ENCODE measurements at places on chromosomes 5 and 9.

- DNase-seq: peak; percentile 70
Measured at GRCh38 chr5:128498844-128499455, 39.1 kb downstream of the FBN2 start.

- no peak for DNase-seq
Measured at GRCh38 chr5:66565878-66566277, 30.3 kb upstream of the MAST4 start.

- DNase-seq: peak; percentile 48
Measured at GRCh38 chr9:106927916-106928315, 65.0 kb downstream of the ZNF462 start.

GRCh38 chr5:43121913-43122484 is 1.3 kb downstream of the ZNF131 start:
- DNase-seq: peak; percentile 51

DNA sequence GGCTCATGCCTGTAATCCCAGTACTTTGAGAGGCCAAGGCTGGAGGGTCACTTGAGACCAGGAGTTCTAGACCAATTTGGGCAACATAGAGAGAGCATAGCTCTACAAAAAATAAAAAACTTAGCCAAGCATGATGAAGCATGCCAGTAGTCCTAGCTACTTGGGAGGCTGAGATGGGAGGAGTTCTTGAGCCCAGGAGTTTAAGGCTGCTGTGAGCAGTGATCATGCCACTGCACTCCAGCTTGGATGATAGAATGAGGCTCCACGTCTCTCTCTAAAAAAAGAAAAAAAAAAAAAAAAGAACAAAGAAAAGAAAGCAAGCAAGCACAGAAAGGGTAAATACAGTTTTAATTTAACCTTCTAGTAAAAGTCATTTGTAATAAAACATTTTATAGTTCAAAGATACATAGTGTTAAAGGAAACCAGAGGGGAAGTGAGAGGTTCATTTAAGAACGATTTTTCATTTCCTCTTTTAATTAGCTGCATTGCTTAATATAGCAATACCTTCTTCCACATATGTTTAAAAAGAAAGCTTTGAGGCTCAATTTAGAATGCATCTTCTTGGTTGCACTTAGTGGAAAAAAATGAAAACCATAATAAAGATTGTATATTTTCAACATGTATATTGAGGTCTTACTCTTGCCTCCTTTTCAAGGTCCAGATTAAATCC is 14.9 kb downstream of the GAPT start:
- DNase-seq: no peak

DNA sequence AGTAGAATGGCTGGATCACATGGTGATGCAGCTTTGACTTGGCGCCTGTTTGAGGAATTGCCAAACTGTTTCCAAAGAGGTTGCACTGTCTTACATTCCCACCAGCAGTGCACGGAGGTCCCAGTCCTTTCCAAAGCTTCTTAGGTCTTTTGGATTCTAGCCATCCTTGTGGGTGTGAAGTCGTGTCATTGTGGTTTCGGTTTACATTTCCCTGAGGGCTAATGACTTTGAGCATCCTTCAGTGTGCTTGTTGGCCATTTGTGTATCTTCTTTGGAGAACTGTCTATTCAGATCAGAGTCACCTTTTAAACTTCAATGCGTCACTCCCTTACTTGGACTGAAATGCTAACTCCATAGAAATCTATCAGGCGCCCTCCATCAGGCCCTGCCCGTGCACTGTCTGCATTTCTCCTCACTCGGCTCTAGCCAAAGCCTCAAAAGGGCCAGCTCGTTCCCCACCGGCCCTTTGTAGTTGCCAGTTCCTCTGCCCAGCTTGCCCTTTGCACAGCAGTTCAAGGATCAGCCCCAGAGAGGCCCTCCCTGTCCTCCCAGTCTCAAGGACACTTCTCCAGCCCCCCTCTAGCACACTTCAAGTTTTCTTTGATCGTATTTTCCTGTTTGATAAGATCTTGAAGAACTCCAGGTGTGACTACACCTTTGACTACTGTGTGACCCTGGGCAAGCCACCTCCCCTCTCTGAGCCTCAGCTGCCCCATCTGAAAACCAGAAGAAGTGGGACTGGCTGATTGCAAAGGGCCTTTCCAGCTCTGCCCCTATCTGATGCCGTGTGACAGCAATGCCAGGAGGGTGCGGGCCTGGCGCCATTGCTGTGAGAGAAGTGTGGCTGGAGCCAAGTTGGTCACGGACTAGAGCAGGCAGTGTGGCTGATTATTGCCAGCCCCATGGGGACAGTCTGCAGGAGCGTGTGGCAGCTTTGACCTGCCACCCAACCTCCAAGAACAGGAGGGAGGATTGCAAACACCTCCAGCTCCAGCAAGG is 5.6 kb downstream of the HRH2 start:
- no peak for DNase-seq

DNA sequence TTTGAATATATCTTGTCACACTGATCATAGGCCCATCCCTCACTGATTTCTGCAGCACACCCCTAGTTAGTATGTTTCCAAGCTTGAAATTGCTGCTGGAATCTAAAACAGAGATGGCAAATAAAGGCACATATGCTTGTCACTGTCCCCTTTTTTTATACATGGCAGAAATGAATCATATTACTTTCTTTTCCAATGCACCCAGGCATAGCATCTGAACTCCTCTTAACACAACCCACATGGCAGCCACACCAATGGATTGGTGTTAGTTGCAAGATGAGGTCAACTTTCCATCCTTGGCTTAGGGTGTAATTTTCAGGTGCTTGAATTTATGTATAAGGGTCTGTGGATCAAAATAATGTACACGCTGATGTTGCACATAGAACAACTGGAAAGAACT is 473.8 kb upstream of the ZNF608 start:
- no peak for DNase-seq

DNA sequence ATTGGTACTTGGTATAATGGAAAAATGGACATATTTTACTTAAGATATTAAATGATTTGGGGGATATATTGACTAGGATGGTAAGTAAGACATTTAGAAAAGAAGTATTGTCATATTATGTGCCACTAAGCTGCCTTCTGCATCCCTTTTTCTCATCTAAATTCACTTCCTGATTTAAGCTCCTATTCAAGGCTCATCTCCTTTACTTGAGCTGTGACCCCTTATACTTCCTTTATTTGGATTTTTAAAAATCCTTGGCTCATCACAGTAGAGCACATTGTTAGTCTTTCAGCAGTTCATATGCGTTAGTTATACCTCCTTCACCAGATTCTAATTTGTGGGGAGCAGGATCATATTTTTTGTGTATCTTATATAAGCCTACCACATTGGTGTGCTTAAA is 6.6 kb downstream of the COMMD10 start:
- no peak for DNase-seq

DNA sequence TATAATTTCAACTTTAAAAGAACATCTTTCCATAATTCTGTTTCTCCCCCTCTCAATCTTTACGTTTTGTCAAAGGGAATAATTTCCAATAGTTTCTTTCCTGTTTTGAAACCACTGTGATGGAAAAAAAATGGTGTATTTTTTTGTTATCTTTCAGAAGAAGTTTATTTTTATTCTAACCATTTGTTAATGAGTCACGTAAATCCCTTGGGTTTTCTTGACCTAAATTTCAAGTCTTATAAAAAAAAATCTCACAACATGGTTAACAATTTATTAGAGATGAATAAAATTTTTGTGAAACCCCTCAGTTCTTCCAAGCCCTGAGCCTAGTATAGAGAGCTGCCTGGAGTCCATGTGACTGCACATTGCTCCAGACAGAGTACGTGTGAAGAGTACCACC is 106.1 kb upstream of the FBXL17 start:
- no peak for DNase-seq

DNA sequence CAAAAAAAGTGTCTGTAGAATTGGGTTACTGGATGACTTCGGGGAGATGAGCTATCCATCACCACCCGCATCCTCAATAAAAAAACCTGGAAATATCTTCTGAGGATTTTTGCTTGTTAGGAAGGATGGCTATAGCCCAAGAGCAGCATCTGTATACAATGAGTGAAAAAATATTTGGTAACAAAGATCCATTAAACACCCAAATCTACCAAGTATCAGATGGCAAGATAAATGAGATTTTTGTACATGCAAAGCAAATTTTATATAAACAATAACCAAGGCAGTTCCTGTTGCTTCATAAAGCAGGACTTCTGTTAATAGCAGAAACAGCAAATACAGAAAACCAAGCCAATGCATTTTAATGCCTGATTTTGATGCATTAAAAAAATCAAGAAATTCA is 166.6 kb downstream of the SLC28A3 start:
- no peak for DNase-seq

DNA sequence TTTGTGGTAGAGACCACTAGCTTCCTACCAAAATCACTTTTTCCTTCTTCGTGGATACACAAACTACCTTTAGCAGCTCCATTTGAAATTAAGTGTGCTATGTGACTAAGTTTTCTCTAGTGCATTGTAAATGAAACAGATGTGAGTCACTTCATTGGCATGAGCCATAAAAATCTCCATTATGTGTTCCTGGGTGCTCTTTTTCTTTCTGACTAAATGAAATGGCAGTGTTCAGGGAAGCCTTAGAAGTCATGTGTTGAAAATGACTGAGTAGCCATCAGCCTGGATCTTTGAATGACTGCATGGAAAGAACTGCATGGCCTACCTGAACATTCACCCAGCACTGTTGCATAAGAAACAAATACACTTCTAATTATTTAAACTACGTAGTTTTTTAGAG is 107.9 kb downstream of the NDUFAF2 start:
- DNase-seq: peak; percentile 75

GRCh38 chr5:72501488-72501887 is 5.7 kb downstream of the ZNF366 start:
- DNase-seq: no peak

DNA sequence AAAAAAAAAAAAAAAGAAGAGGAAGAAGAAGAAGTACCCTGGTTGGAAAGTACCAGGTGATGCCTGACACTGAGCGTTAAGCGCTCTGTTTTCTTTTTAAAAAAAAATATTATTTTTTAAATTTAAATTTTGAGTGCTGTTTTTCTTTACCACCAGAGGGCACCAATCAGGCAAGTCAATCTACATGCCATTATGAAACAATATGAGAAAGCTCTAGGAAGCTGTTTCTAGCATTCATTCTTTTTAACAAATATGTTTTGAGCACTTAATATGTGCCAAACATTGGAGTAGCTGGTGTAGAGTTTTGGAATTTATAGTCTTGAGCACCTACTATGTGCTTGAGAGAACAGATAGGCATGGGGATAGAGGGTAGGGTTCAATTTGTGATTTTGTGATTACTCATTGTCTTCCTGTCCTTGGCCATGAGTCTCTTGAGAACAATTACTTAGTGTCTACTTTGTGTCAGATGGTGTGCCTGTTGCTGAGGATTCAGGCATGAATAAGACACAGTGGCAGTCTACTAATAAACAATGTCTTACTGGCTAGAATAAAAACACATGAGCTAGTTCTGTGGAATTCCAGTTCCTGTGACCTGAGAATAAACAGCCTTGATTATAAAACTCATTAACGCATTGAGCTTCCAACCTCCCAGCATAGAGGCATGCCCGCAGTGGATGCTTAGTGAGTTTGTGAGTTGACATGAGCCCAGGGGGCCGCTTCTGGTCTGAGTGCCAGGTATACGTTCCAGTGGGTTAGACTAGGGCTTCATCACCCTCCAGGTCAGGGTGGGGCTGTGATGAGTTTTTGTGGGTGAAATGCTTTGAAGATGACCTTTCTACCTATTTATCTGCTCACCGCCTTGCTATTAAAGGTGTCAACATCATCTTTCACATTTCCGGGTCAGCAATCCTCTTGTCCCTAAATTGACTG is 3.0 kb upstream of the UBE2R2 start:
- DNase-seq: peak; percentile 79
